Thymus (tissue), 14 donors: ENCODE measurements at places on chromosomes 12 and 14. TPM values are rescaled to one million over a fixed set of nuclear protein-coding genes. Genes with fewer than 3 reads are reported as not detected.

DNA sequence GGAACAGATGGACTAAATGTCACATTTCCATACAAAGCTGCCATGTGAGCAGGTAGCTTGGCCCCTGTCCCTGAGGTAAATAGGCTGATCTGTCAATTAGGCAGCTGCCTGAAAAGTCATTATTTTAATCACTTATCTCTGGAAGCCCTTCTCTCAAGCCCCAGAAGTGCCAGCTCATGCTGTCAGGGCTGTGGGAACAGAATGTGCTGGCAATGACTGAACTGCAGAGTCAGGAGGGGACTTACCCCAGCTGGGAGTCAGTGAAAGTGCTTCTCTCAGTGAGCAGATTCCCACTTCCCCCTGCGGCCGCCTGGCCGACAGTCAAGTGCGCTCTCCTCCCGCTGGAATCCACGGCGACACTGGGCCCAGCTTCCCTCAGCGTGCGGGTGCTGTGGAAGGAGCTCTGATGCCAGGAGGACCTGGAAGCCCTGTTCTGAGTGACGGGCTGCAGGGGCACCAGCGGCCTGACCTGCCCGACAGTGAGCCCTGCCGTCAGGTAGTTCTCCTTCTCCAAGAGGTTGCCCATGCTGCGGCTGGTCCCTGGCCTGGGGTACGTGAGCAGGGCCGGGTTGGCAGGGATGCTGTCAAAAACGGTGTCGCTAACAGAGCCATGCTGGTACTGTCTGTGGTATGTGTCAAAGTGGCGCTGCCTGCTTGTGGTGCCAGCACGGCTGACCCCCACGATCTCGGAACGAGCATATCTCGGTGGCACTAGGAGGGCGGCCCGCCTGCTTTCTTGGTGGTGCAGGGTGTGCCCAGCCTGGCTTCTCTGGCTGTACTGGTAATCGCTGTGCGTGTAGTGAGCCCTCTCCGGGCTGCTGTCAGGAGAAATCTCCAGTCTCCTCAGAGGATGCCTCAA, 18.7 kb downstream of the PKP2 start:
- DNase-seq: no peak

GRCh38 chr14:84340938-84341337, 1189.0 kb upstream of the FLRT2 start:
- DNase-seq: no peak

DNA sequence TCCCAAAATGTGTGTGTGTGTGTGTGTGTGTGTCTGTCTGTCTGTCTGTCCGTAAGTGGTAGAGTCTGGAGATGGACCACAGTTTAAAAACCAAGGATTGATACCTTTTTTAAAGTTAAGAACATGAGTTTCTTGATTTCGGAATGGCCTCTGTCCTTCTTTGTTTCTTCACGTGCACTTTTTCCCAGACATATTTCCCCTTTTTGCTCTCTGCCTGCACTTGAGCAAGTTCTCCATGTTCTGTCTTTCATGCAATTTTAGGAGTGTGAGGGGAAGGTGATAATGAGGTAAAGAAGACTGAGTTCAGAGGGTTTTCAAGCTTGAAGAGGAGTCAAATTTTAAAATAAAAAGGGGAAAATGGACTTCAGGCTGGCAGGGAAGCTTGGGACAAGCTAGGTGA, 12.7 kb downstream of the OLR1 start:
- no peak for DNase-seq

DNA sequence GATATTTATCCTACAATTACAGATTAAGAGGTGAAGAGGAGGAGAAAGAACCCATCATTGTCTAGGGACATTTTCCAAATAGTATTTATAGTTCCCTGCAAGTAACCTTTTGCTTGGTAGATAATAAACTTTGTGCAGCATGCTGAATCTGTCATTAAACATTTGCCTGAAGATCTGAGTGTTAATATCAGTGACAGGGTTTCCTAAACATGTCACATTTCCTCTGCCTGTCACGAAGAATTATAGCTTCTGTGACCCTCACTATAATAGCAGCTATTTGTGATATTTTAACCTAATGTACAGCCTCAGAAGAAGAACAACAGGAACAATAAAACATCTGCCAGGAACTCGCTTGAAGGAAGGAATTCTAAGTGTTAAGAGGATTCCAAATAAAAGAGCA, 350.3 kb downstream of the GXYLT1 start:
- DNase-seq: no peak

DNA sequence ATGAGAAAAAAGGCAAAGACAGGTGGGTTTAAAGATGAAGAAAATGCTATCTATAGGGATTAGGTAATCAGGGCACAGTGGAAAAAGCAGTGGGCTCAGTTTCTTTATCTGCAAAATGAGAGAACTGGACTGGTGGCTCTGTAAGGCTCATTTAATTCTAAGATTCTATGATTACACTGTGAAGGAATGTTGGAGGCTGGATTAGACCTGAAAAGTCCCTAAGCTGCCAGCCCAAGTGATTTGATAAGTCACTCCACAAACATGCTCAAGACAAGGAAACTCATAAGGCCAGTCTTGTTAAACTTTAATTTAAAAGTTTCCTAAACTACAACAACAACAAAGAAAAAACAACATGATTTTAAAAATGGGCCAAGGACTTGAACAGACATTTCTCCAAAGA, 75.1 kb downstream of the DCAF5 start:
- no peak for DNase-seq

DNA sequence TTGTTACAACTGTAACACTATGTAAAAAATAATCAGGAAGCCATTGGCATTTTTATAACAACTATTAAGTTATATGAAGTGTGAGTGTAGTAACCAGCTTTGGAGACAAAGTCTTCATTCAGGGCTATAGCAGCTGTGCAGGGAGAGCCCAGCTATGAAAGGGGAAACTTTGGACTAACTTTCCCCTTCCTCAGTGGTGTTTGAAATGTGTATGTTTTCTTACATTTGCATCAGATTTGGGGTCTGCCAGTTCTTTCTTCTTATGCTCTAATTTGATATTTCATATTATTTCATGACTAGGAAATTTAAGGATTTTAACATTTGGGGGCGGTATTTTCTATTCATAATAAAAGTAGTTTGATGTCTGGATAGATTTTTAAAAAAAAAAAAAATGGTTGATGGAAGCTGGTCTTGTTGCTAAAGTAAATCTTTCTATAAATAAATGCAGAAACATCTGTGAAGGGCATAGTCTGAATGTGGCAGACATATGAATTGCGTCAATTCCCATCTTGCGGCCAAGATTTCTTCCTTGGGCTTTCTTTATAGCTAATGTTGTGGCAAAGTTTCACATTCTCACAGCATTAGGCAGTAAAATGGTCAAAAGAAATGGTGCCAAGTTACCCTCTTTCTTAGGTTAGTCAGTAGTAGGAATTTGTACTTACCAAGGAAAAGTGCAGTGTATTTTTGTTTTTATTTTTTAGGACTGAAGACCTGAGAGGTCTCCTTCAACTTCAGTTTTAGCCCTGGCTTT, 35.6 kb downstream of the RASSF8 start:
- no peak for DNase-seq

DNA sequence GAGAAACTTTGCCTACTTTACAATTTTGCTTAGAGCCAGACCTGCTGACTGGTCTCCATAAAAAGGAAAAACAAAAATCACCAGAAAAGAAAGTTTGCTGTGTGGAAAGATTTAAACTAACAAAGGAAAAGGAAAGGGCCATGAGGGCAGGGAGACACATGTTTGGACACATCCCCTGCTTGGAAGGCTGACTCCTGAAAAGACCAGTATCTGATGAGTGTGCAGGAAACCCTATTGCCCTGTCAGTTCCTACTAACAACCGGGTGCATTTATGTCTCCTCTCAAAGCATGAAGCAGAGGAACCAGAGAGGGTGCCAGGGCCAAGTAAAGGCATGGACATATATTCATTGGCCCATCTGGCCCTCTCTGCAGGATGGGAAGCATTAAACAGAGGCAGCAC, 7.0 kb upstream of the STAB2 start:
- no peak for DNase-seq

Gene RBMS2
- 3.2 TPM for total RNA-seq

Gene CLEC6A
- total RNA-seq: 0.09 TPM

Gene NOC4L
- total RNA-seq: 9.3 TPM

Gene HIP1R
- total RNA-seq: 23.8 TPM

Gene NEUROD4
- 0.09 TPM for total RNA-seq

Gene EPS8
- total RNA-seq: 3.7 TPM

Gene TAS2R14
- total RNA-seq: 1.0 TPM
